Colonic mucosa (tissue), 4 donors: ENCODE measurements at places on chromosomes 7 and 10. TPM values are rescaled to one million over a fixed set of nuclear protein-coding genes. Genes with fewer than 3 reads are reported as not detected.

- no peaks in the 10 kb centered on the region for H3K4me1 ChIP-seq
- no peaks in the 10 kb centered on the region for H3K36me3 ChIP-seq
- DNase-seq: no peak
- no peak overlapping the region for H3K4me3 ChIP-seq
Observed at GRCh38 chr10:17857040-17857439, 47.9 kb downstream of the MRC1 start.

The TNS3 gene
- total RNA-seq: 58.2 TPM

The CFAP43 gene
- 0.16 TPM for total RNA-seq

- no peaks in the 10 kb centered on the region for H3K36me3 ChIP-seq
- H3K27ac ChIP-seq: no peak overlapping the region
- peaks cover 4% of the 10 kb centered on the region for H3K4me1 ChIP-seq
Observed at GRCh38 chr10:32149252-32149955, 93.2 kb upstream of the KIF5B start.

The ARHGAP19 gene
- 8.0 TPM for total RNA-seq

The ZNHIT1 gene
- total RNA-seq: 85.7 TPM

The COL28A1 gene
- total RNA-seq: 1.2 TPM

The FOXI2 gene
- total RNA-seq: 0.08 TPM

GRCh38 chr7:129522088-129522970, 20.0 kb downstream of the SMKR1 start:
- H3K27ac ChIP-seq: no peak overlapping the region
- no peaks in the 10 kb centered on the region for H3K36me3 ChIP-seq
- no peaks in the 10 kb centered on the region for H3K27me3 ChIP-seq
- no peak for DNase-seq
- H3K4me3 ChIP-seq: no peak overlapping the region
- no peaks in the 10 kb centered on the region for H3K4me1 ChIP-seq

DNA sequence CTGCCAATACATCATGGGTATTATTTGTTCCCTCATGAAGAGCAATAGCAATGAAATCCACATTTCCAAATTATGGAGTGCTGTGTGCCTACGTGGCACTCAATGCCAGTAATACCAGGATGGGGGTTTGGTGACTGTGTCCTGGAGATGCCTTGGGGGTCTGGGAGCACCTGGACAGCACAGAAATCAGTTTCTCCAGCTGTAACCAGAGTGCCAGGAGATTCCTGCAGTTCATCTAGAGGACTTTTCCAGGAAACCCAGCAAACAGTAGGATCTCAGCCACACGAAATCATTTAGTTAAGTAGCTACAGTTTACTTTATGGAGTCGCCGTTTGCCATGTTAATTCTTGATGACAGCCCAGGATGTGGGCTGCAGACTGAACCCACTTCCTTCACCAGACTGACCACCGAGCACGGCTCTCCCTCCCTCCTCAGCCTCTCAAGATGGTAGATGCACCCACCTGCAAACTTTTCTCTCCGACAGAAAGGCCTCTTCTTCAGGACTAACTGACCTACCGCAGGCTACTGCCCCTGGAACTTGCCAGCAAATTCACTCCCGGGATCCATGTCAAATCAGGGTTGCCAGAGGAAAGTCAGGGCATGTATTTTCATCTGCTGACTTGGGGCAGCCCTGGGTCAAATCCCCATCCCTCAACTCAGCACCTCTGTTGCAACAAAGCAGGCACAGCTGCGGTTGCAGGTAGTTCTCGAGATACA, 30.3 kb downstream of the MKI67 start:
- H3K36me3 ChIP-seq: no peaks in the 10 kb centered on the region
- H3K4me3 ChIP-seq: no peak overlapping the region
- DNase-seq: no peak
- H3K27me3 ChIP-seq: no peaks in the 10 kb centered on the region
- no peak overlapping the region for H3K27ac ChIP-seq
- no peaks in the 10 kb centered on the region for H3K4me1 ChIP-seq

The HHEX gene
- 7.1 TPM for total RNA-seq

The ZNF727 gene
- total RNA-seq: 0.69 TPM

The EPHA1 gene
- total RNA-seq: 16.0 TPM

DNA sequence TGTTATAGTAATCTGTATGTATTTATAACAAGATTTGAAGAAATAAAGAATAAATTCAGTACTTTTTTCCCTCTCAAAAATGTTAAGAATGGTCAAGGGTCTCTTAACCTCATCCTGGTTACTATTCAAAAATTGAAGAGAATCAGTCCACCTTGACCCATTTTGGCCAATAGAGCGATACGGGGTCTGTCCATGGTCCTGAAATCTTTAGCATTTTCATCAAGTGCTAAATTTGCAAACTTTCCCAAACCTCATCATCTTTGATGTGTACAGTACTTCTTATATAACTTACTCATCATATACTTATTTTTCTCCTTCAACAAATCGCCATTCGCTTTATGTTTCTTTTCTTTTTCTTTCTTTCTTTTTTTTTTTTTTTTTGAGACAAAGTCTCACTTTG, 23.6 kb downstream of the TMEM178B start:
- no peaks in the 10 kb centered on the region for H3K27me3 ChIP-seq
- no peaks in the 10 kb centered on the region for H3K36me3 ChIP-seq
- H3K4me3 ChIP-seq: no peak overlapping the region

DNA sequence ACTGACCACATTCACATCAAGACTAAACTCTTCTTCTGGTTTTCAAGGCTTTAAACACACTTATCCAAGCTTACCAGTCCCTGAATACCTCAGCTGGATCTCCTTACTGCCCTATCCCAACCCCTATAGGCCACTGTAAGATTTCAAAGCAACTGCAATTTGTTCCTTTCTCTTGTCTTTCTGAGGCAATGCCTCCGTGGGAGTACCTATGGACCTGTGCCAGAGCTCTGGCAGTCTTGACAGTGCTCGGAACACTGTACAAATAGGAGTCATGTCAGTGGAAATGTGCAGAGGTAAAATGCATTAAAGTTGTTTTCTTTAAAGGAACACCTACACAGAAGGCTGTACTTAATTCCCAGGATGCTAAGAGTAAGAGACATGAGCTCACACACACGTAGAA, 124.7 kb downstream of the CNOT4 start:
- H3K4me3 ChIP-seq: no peak overlapping the region
- H3K27me3 ChIP-seq: no peaks in the 10 kb centered on the region
- no peaks in the 10 kb centered on the region for H3K36me3 ChIP-seq

DNA sequence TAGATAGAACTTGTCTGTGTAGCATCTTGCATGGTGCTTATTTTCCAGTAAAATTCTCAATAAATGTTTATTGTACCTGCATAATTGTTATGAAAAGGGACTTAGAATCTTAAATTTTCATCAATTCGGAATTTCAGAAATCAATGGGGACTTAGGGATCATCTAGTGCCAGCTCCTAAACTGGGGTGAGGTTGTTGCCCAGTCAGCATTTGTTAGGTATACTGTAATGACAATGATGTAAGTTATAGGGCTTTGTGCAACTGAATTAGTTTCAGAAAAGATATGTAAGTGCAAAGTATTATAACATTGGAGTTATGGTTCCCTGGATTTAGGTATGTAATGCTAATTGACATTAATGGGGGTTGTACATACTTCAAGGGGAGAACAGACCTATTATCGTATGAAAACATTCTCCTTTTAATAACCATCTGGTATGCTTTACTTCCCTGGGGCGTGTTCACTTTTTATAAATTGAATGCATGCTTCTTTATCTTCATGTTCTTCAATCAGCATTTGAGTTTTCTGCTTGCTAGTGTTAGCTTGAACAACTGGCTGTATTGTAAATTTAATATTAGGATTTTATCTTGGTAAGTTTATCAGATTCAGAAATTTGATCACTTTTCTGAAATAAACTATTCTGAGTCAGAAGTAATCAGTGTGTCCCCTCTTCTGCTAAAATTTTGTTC, 270.3 kb downstream of the BBS9 start:
- H3K27ac ChIP-seq: no peak overlapping the region
- H3K36me3 ChIP-seq: peaks cover 4% of the 10 kb centered on the region
- H3K4me3 ChIP-seq: no peak overlapping the region
- H3K4me1 ChIP-seq: no peaks in the 10 kb centered on the region
